ENCODE measurements at places on chromosomes 1 and 21.

- no peak for DNase-seq
Observed at GRCh38 chr1:180215856-180216625, 14.0 kb upstream of the LHX4 start.

DNA sequence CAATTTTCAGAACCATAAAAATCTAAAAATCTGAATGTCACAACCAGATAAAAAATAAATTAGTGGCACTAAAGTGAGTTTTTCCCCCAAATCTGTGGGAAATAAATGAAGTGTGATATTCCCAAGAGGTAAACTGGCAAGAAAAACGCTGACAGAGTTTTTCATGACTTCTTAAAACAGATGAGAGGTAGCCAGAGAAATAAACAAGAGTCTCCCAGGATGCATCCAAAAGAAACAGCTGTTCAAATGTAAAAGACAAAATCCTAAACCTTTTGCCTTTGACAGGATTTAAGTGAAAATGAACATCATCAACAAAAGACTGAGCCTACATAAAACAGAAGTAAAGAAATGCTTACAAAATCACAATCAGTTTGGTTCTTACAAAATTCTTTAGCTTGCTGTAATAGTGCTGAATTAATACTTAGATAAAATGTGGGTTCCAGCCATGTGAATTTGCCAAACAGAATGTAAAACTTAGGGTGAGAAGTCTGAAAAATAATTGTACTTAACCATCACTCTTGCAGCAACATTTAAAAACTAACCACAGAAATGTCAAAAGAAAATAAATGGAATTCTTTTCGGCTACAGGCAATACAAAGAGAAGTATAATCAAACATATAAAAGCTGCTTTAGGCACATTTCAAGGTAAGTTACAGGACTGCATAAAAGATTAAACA, 133.6 kb downstream of the EIF4G3 start:
- DNase-seq, result no peak

DNA sequence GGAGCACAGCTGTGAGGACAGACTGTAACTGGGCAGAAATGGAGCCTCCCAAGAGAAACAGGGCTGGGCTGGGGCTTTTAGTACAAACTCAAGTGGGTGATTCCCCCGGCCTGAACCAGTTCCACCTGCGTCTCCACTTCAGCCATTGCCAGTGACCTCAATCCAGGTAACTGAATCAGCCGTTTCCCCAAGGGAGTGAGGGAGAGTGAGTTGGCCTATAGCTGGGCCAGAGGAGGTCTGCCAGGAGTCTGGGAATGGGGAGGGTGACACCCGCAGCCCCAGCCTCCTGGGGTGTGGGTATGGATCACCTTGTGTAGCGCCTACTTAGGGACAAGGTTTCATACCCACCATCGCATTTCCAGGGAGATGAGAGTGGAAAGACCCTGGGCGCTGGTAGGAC, 8.5 kb downstream of the SLC26A9 start:
- no peak for DNase-seq

DNA sequence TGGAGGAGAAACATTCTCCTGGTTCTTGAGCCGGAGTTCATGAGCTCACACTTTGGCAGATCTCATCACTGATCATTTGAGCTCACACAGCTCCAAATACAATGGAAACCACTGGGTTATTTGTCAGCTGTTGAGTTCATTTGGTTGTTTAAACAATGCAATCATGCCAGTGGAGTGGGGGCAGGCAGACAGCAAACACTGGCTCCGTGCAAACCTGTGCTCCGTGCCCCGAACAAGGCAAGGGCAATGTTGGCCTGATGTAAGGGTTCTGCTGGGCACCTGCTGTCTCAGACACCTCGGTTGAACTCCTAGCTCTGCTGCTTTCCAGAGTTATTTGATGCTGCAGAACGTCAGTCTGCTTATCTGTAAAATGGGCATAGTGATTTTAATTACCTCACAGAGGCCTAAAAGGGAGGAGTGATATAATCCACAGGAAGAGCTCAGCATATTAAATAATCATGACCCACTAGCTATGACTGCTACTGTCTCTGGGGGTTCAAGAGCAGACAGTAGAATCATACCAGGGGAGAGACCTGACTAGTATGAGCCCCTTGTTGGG, 20.0 kb upstream of the CLIC6 start:
- no peak for DNase-seq

DNA sequence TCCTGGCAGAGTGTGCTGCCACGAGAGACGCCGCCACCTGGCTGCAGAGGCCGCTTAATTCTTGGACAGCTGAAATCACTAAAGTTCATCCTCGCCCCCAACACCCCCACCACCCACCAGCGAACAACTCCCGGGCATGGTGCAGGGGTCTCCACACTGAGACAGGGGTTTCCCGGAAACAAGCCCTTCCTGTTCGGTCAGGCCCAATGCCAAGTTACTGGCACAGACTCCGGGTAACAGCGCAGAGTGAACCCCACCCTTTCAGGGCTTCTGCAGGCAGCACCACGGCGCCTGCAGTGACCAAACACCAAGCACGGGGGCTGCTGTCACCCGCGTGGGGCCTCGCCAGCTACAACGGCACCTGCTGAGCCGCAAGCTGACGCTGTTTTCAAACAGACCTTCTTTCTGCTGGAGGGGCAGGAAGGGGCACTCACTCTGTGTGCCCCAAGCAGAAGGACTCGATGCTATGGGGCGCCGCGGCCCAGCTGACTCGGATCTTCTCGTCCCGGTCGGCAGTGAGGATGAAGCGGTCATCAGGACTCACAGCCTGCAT, 17.4 kb downstream of the WDR4 start:
- DNase-seq, result no peak

DNA sequence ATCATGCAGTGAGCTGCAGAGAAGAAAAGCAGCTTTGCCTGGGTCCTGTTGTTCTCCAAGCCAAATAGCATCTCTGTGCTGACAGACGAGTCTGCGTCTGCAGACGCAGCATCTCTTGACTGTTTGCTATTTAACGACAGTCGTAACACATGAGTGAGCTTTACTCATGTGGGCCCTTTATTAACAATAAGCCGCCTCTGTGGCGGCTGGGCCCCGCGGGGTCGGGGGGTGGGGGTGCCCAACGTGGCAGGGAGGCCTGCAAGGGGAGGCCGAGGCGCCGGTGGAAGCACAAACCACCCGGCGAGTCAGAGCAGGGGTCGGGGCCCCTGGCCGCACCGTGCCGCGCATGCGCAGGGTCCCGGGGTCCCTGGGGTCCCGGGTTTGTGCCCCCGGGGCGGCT, 435.1 kb downstream of the KIF26B start:
- no peak for DNase-seq

DNA sequence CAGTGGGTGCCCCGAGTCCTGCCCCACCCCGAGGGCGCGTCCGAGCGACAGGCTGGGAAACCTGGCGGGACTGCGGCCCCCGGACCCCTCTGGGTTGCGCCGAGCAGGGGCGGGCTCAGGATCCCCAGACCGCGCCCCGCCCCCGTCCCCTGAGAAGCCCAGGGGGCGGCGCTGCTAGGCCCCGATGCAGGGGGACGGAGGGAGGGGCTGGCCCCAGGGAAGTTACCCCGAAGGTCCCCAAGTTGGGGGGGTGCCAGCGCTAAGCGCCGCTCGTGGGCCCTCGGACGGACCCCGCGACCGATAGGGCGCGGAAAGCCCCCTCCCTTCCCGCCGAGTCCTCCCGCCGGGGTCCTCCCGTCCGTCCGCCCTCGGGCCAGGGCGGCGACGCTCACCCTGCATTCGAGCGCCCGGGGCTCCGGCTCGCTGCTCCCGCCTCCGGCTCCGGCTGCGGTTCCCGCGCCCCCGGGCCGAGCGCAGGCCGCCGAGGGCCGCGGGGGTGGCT, 414 bp downstream of the GPR153 start:
- peak; percentile 64 for DNase-seq

GRCh38 chr1:18300376-18300775, 180.4 kb upstream of the KLHDC7A start:
- no peak for DNase-seq

DNA sequence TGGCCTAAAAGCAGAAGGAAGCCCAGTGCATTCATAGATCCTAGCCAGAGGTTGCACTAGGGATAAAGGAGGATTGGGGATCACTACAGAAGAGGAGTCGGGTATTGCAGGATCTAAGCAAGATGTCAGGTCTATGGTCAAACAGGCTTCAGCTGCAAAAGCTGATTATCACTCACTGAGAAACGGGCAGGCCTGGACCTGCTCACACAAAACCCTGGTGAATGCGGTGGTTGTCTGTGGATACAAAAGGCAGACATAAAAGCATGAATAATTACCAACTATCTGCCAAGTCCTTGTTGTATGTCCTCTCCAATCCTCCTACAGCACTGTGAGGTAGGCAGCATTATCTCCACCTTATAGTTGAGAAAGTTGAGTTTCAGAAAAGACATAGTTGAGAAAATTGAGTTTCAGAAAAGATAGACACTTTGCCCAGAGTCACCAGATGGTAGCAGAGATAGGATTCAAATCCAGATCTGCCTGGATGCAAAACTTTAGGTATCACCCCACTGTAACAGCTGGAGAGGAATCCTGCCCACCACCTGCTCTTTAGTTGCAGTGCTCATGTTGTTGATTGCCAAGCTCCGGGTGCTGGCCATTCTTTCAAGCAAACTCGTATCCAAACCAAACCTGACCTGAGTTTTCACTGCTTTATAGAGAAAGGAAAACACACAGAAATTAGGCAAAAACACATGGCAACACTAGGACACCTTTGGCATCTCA, 49.6 kb upstream of the HOOK1 start:
- DNase-seq, result no peak

GRCh38 chr1:7549277-7550161, 221.6 kb upstream of the VAMP3 start:
- DNase-seq, result peak; percentile 82

- DNase-seq, result no peak
Observed at GRCh38 chr1:97013941-97014340, 292.4 kb downstream of the PTBP2 start.

- DNase-seq, result no peak
Observed at GRCh38 chr21:31987696-31988095, 114.9 kb downstream of the HUNK start.

DNA sequence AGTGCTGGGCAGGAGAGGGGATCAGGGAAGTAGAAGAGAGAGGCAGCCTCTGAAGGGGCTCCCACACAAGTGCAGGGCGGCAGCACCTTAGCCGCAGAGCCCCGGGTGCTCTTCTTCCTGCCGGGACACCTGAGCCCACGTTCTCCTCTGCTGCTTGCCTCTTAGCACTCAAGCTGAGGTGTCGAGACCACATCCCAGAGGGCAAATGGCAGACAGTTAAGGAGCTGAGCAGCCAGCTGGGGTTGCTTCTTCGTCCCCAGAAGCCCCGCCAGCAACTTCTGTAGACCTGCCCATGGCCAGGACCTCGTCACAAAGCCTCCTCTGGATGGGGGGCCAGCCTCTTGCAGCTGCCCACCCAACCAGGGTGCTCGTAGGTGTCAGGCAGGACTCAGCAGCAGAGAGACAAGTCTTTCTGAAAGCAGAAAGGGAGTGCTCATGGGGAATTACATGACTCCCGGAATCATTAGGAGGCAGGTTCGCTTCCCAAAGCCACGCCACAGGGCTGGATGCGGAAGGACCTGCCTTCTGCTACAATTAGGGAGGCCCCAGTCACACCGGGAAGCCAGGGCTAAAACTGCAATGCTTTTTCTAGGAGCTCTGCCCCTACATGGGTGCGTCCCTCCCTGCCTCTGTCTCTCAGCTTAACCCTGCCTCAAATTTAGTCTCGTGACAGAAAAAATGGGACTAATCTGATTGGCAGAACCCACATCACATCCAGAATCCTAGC, 141.4 kb upstream of the RAB4A start:
- no peak for DNase-seq

DNA sequence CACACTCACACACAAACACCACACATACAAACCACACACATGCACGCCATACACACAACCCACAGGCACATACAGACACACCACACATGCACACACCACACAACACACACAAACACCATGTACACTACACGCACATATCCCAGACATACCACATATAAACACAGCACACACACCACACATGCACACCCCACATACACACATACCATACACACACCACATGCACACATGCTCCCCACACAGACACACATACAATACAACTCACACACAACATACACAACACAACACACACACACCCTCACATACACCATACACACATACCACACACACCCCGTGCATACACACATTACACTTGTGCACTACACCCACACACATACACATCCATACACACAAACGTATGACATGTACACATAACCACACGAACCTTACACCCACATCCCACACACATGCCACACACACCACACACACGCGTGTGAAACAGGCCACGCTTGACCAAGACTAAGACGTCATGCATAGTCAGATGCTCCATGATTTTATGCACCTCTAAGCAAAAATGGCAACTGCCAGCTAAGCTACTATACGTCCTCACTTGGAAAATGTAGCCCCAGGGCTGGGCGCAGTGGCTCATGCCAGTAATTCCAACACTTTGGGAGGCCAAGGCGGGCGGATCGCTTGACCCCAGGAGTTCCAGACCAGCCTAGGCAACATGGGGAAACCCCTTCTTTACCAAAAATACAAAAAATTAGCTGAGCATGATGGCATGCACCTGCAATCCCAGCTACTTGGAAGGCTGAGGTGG, 77.4 kb upstream of the TMPRSS2 start:
- DNase-seq, result no peak

GRCh38 chr1:244843148-244843978, 7.9 kb downstream of the COX20 start:
- no peak for DNase-seq

DNA sequence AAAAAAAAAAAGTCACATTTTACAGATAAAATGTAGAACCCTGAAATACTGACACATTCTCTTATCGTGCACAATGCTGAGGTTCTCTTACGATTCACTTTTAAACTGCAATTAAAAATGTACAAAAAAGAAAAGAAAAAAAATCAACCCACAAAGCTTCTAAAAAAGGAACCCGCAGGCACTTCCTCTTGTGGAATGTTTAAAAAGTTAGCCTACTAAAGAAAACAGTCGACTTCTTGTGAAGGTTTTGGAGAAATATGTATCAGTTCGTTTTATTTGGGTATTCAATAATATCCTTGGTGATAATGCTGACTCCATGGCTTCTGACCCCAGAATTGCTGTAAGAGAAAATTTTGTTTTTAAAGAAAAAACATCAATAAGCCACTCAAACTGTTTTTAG, 10.2 kb downstream of the HNRNPU start:
- no peak for DNase-seq

GRCh38 chr21:43301409-43302061, 125.4 kb downstream of the SIK1 start:
- DNase-seq, result no peak

GRCh38 chr1:178644308-178645120, 80.5 kb upstream of the RALGPS2 start:
- DNase-seq, result no peak

GRCh38 chr1:24566236-24566867, 10.5 kb downstream of the NCMAP start:
- DNase-seq, result no peak
